Bone marrow (tissue), 2 donors: ENCODE measurements at places on chromosomes 13 and 19.

GRCh38 chr13:21139374-21139773 lies 37.0 kb downstream of the SKA3 start:
- DNase-seq, result no peak

DNA sequence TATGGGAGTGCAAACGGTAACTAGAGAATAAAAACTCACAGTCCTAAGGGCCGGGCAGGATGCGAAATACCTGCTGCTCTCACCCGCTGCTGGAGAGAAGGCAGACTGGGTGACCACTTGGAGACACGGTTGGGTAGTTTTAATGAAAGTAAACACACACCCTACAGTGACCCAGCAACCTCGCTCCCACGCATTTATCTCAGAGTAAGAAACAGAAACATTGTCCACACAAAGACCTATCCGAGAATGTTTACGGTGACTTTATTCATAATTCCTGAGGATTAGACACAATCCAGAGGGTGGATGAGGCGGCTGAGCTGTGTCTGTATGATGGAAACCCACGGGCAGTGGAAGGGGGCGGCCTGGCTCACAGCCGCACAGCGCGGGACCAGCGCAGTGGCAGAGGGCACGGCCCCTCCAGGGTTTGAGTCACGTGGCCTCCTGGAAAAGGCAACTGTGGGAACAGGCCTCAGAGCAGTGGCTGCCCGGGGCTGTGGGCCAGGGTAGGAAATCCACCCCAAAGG lies 73.5 kb upstream of the C13orf46 start:
- DNase-seq, result no peak

GRCh38 chr13:48579165-48579918 lies 46.5 kb upstream of the RCBTB2 start:
- peak; percentile 95 for DNase-seq

DNA sequence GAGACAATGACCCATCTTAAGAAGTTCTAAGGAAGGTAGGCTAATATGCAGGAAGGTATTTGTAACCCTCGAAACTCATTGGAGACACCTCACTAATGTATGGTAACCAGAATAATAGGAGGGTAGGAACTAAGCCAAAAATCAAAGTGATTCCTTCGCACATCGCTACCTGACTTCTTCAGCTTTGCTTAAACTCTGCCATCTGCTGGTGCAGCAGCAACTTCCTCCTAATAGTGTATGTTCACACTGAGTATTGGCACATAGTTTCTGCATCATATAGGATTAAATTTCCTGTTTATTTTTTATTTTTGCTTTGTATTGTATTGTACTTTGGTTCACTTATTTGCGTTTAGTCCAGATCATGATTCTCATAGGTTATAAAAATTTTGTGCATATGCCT lies 676.2 kb downstream of the GPC5 start:
- no peak for DNase-seq

- no peak for DNase-seq
Measured at GRCh38 chr13:110646442-110647364, 31.4 kb downstream of the NAXD start.

DNA sequence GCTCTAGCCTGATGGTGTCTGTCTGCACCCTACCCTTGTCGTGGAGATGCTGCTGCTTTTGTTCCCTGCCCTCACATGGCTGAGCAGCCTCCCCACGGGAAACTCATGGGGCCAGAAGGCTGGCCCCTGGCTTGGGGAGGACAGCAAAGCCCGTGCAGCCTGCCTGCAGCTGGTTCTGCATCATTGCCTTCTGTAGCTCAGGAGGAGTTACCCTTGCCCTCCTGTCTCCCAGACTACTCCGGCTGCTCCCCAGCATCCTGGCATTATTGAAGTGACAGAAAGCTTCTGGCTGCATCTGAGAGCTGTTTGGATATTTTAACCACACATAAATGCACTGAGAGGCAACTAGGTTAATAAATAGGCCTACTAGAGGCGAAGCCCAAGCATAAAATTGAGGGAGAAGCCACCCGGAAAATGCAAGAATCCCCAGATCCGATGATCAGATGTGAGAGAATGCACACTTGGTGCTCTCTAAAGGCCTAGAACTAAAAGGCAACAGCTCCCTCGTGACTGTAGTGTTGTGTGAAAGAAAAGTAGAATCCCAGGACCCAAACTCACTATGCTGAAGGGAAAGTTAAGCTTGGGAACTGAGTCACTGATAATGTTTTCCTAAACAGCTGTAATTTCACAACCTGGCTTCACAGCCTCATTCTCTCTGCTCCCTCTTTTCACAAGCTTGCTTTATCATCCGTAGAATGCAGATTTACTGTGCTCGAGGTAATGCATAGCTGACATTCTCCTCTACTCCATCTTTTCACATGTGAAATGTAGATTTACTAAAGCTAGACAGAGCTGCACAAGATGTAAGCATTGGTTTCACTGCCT lies 110.8 kb downstream of the TNFRSF19 start:
- no peak for DNase-seq

GRCh38 chr13:108963846-108964600 lies 334.6 kb downstream of the MYO16 start:
- DNase-seq, result no peak

DNA sequence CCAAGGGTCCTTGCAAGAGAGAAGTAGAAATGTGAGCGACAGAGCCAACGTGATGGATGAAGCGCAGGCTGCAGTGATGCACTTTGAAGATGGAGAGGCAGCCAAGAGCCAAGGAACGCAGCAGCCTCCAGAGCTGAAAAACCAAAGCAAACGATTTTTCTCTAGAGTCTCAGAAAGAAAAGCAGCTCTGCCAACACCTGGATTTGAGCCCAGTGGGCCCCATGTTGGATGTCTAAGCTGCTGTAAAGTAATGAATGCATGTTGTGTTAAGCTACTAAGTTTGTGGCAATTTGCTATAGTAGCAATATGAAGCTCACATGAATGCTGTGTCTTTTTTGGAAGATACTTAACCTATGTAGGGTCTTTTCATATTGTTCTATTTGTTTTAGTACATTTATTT lies 894.3 kb downstream of the EFNB2 start:
- no peak for DNase-seq

- no peak for DNase-seq
Measured at GRCh38 chr13:112955271-112955937, 13.6 kb upstream of the MCF2L start.

- no peak for DNase-seq
Measured at GRCh38 chr13:81051873-81052272, 710.9 kb upstream of the SPRY2 start.

DNA sequence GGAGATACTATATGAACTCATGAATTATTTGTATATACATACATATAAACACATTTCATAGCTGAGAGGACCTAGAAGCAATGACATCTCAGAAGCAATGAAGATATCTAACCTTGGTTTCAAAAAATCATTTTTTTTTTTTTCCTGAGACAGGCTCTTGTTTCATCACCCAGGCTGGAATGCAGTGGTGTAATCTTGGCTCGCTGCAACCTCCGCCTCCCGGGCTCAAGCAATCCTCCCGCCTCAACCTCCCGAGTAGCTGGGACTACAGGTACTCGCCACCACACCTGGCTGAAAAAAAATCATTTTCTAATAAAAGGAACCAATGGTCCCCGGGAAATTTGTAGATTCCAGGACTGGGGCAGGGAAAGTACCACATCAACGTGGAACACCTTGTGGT lies 4.0 kb downstream of the ZNF565 start:
- no peak for DNase-seq

- DNase-seq, result no peak
Measured at GRCh38 chr19:55386493-55386971, 800 bp downstream of the RPL28 start.

- no peak for DNase-seq
Measured at GRCh38 chr19:8811315-8812172, 20.6 kb downstream of the ZNF558 start.

DNA sequence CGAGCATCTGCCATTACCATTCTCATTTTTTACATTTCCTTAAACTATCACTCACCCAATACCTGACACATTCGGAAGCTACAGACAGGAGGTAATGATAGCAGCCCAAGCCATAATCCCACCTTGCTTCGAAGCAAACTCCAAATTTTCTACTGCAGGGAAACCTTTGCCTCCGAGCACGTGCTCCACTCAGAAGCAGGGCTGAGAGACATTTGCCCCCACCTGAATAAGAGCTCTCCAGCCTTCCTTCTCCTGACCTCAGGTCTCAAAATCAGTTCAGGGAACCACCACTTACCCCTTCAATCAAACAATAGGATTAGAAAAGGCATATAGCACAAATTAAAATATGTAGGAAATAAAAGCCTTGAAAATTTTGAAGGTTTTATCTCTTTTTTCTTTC lies 2.3 kb upstream of the DACH1 start:
- no peak for DNase-seq

DNA sequence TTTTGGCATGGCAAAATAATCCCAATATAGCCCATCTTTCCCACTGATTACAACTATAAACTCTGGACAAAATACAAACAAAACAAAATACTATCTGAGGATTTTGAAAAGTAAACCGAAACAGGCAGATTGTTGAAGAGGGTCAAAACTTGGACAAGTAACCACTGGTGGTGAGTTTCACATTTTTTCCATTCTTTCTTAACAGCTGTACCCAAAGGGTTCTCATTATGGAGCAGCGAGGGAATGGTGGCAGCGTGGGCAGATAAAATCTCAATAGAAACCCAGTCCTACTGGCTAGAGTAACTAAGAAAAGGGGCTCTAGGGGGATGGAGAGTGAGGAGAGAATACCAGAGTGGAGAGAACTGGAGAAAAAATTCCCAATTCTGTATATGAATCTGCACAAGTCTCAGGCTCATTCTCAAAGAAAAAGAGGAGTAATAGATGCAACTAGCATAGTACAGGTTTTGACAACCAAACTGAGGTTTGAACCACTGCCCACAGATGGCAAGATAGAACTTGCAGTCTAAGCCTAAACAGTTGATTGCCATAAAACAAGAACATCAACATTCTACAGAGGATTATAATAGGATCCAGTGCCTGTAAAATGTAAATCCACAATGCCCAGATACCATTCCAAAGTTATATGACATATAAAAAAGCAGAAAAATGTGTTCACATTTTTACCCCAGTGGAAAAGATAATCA lies 284.5 kb downstream of the KCNRG start:
- DNase-seq, result no peak

- no peak for DNase-seq
Measured at GRCh38 chr19:54561840-54562239, 11.8 kb upstream of the LILRA2 start.

DNA sequence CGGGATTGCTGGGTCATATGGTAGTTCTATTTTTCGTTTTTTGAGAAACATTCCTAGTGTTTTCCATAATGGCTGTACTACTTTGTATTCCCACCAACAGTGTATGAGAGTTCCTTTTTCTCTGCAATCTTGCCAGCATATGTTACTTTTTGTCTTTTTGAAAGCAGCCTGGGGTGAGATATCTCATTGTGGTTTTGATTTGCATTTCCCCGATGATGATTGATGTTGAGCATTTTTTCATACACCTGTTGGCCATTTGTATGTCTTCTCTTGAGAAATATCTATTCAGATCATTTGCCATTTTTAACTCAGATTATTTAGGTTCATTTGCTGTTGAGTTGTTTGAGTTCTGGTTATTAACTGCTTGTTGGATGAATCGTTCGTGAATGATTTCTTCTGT lies 18.5 kb upstream of the ATP12A start:
- no peak for DNase-seq

GRCh38 chr13:28505543-28506135 lies 10.7 kb upstream of the FLT1 start:
- DNase-seq, result no peak

- no peak for DNase-seq
Measured at GRCh38 chr19:49151267-49152118, 3.7 kb downstream of the HRC start.

DNA sequence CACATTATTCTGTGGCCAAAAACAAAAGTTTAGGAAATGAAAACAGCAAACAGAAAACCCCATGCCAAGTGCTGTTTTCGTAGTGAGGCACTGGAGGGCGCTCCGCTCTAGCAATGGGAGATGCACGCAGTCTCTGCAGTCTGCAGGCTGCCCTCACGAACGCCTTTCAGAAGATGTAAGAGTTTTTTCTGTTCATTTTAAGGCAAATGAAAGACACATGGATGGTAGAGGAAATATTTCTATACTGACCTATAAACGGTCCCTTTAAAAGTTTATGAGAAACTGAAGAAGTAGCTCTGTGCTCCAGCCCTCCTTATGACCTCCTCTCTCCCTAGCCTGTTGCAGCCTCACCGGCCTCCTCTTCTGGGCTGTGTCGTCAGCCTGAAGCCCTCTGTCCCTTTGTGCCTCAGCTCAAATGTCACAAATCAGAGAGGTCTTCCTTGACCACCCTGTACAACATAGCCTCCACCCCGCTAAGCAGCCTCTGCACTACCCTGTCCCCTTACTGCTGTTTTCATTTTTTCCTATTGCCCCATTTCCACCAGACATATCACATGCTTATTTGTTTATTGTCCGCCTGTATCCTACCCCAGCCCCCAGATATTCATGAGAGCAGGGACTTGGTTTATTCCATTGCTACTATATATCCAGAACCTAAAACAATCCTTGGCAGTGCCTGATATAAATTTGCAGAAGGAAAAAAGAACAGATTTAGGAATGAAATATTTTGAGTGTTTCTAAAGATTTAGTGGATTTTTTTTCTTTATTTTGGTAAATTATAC lies 116.4 kb downstream of the TM9SF2 start:
- DNase-seq, result no peak

DNA sequence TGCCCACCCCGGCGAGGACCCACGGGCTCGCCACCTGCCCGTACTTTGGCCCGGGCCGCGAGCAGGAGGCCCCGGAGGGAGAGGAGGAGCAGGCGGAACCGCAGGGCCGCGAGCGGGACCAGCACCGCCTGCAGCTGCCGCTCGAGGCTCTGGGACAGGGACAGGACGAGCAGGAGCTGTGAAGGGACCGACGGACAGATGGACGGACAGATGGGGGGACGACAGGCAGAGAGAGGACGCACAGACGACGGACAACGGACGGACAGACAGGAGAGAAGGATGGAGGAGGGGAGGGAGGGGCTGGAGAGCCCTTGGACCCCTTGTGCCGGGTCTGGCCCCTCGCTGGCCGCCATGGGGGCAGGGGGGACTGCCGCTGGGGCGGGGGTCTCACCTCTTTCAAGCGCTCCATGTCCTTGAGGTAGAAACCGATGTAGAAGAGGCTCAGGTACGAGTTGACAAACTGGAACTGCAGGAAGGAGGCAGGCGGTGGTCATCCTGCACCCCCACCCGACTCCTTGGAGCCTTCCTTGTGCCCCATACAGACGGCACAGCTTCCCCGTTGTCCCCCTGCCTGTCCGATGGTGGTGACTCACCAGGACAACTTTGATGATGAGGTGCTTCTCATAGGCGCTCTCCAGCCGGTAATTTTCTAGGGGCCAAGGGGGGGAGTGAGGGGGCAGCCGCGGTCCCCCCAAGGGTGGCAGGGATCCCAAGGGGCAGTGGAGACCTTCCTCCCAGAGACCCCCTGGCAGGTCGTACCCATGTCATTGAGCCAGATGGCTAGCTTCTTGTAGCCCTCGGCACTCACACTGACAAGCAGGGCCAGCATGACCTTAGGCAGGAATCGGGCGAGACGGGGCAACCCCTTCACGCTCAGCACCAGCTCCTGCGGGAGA lies 5.0 kb downstream of the ANO8 start:
- no peak for DNase-seq
